T-helper 9 cell (primary cell): ENCODE measurements at places on chromosomes 3 and 15.

DNA sequence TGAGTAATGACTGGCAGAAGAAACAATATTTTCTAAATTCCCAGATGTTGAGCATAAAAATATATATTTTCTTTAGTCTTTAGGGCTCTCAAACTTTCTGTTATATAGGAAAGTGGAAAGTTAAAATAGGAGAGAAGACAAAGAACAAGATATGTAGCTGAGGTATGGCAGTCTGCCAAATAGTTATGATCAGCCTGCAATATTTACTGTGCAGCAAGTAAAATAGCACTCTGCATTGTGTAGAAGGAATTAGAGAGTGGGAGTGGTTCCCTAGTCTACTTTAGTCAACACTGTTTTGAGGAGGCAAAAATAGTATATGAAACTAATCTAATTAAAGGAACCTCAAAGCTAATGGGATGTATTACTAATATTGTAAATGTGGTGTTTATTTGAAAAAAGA is 978.1 kb upstream of the ALCAM start:
- no peak for DNase-seq

DNA sequence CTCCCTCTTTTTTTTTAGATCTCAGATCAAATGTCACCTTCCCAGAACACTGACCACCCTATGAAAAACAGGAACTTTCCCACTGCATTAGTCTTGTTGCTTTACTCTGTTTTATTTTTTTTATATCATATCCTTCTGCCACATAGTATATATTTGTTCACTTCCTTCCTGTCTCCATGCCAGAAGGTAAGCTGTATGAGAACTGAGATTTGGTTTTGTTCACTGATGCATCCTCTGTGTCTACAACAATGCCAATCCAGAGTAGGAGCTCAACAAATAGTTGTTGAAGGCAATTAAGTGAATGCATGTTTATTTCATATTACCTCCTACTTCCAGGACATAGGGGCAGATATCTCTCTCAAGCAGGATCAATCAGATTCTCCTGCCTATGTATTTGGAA is 114.4 kb downstream of the TPRG1 start:
- DNase-seq, result no peak

- DNase-seq, result no peak
Measured at GRCh38 chr3:98343647-98344507, 9.8 kb upstream of the OR5K4 start.

- DNase-seq, result no peak
Measured at GRCh38 chr15:39051626-39052322, 487.2 kb upstream of the RASGRP1 start.

DNA sequence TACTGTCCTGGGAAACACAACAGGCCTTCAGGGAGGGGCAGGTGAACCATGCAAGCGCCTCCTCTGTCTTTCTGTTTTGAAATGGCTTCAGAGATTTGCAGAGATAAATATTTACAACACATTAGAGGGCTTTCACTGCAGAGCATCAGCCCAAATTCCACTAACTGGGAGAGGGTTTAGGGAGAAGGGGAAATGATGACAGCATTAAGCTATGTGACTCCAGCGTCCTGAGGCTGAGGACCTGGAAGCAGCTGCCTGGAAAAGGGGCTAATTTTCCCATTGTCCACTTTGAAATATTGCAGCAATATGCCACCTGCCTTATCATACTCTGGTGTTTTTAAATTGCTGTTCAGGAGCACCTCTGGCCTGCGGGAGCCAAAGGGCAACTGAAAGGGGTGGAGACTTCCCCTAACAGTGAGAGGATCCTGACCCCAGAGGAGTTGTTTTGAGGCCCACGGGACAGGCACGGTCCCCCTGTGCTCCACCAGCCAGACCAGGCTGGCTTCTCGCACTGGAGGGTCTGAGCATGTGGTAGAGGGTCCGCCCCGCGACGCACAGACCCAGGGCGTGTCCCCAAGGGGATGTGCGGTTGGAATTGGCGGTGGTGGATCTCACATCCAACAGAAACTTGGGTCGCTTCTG is 110.6 kb downstream of the XXYLT1 start:
- DNase-seq, result no peak

GRCh38 chr15:62877276-62877857 is 165.2 kb upstream of the TPM1 start:
- DNase-seq, result no peak

- no peak for DNase-seq
Measured at GRCh38 chr3:87634426-87634825, 358.0 kb upstream of the POU1F1 start.

DNA sequence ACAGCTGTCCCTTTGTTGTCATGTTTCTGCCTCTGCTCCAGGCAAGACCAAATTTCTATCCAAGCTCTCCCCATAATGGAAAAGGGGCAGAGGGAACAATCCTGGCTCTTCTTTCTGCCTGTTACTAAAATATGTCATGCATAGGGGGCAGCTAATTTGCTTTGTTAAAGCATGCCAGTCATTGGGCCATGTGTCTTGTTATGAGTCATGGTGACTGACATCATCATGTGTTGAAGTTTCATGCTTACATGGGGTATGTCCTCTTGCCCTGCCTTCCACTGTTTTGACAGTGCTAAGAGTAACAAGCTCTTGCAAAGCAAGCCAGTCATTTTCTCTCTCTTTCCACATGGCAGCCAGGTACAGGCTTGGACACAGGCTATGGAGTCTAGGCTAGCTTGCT is 268.9 kb downstream of the GABRB3 start:
- no peak for DNase-seq

DNA sequence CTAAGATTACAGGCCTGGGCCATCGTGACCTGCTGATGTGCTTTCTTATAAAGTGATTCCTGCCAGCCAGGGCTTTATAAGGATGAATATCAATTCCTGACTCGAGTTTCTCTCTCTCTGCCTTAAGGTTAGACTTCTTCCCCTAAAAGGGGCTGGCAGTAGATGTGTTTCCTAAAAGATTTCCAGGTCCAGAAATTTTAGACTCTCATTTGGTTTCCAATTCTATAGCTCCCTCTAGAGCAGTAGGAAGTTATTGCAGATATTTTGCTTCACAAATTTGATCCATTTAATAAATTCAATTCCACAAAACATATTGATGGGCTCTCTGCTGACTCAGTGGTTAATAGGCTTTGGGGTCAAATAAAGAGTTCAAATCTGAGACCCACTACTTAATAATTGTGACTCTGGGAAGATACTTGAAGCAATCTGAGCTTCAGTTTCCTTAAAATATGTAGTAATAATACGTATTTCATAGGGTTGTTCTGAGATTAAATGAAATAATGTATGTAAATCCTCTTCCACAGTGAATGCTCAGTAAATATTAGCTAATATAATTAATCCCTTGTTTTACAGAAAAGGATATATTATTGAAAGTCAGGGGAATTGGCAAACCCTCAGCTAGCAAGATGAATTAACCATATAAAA is 2.1 kb downstream of the TRIM69 start:
- no peak for DNase-seq

- no peak for DNase-seq
Measured at GRCh38 chr3:138942271-138942670, 4.7 kb downstream of the FOXL2 start.

DNA sequence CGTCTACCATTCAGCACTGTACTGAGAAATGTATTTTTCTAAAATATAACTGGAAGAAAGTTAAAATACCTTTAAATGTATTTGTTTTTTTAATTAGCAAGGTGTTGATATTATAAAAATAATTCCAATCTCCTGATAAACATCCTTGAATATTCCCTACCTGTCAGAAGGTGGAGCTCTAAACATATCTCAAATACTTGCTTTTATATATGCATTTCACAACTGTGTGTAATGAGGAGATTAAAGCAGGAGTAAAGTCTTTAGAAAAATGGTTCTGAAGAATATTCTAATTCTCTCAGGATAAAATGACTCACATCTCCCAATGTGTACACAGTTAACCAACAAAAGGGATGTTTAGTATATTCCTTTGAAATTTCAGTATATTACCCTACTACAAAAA is 422.7 kb downstream of the PLCL2 start:
- DNase-seq, result no peak

DNA sequence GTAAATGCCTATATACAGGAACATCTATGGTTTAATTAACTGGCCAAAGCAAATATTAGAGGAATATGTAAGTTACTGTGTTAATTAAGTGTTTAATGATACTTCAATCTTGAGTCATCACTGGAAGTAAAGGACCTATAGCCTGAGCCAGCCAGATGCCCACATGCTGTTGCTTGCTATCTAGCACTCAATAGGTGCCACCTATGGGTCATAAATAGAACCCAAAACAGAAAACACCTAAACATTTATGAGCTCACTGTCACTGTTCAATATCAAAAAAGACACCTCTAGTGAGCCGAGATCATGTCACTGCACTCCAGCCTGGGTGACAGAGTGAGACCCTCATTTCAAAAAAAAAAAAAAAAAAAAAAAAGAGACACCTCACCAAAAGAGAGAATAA is 48.4 kb upstream of the IP6K2 start:
- no peak for DNase-seq

DNA sequence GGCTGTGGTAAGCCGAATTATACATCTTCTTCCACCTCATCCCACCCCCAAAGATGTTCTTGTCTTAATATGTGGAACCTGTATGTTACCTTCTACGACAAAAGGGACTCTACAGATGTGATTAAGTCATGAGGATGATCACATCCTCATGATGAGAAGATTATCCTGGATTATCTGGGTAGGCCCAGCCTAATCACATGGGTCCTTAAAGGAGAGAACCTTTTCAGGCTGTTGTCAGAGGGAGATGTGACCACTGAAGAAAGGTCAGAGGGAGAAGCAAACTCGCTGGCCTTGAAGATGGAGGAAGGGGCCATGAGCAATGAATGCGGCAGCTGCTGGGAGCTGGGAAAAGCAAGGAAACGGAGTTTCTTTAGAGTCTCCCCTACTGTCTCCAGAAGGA is 12.9 kb upstream of the SCG3 start:
- DNase-seq, result no peak

- DNase-seq, result no peak
Measured at GRCh38 chr15:100937171-100937570, 18.0 kb downstream of the LRRK1 start.

DNA sequence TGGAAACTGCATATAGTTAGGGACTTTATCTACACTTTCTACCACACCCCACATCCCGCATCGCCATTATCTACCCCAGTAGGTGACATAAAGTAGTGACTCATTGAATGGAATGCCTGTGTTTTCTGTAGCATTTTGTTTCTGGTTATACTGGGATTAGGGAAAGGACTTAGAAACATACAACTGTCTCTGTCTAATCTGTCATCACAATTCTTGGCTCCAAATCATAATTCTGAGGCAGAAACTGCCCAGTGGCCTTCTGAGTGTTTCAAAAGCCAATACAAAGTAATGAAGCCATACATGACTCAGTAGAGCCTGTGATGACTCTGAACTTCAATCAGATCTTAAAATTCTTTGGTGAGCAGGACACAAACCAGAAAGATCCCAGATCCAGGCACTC is 115.7 kb upstream of the CHRM5 start:
- no peak for DNase-seq

GRCh38 chr15:88627463-88627862 is 6.3 kb downstream of the AEN start:
- peak; percentile 57 for DNase-seq

- no peak for DNase-seq
Measured at GRCh38 chr15:89113296-89114024, 25.2 kb downstream of the ABHD2 start.

- DNase-seq, result no peak
Measured at GRCh38 chr3:65593780-65594752, 444.7 kb downstream of the MAGI1 start.

- no peak for DNase-seq
Measured at GRCh38 chr3:184583578-184584451, 22.2 kb downstream of the EPHB3 start.

- no peak for DNase-seq
Measured at GRCh38 chr3:27044931-27045481, 324.2 kb downstream of the NEK10 start.

GRCh38 chr15:87287156-87287555 is 969.4 kb downstream of the NTRK3 start:
- DNase-seq, result no peak

DNA sequence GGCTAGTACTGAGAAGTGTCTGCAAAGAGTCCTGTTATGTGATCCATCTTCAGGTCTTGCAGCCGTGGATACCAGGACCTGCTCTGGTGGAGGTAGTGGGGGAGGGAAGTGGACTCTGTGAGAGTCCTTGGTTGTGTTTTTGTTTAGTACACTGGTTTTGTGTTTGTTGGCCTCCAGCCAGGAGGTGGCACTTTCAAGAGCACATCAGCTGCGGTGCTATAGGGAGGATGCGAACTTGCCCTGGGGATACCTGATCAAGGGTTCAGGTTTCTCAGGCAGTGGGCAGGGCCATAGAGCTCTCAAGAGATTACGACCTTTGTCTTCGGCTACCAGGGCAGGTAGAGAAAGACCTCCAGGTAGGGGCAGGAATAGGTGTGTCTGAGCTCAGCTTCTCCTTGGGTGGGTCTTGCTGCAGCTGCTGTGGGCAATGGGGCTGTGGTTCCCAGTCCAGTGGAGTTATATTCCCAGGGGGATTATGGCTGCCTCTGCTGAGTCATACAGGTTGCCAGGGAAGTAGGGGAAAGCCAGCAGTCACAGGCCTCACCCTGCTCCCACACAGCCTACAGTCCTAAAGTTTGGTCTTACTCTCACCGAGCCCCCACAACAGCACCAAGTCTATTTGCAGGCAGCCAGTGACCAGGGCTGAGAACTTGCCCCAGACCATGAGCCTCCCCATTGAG is 132.8 kb upstream of the NPHP3 start:
- DNase-seq, result no peak

DNA sequence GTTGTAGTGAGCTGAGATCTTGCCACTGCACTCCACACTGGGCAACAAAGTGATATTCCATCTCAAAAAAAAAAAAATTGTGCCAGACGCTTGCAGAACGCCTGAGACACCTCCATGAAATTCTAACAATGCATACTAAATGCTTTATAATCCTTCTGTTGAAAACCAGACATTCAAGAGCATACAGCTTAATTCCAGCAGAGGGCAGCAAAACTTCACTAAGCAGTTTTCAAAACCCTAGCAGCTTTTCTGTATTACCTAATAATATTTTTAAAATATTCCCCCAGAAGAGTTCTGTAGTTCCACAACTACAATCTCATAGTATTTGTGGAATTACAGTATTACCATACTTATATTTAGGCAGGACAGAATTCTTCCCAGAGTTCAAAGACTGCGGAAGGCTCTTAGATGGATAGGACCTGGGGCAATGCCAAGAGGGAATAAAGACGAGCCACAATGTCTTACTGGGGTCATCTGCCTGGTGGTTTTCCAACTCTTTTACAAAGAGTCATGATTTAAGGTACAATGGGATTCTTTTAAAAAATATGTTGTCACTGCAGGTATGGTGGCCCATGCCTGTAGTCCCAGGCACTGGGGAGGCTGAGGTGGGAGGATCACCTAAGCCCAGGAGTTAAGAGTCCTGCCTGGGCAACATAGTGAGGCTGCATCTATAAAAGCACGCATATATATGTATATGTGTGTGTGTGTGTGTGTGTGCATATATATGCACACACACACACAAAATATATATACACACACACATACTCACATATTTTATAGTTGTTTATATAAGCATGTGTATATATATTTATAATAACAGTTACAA is 19.6 kb upstream of the TASOR start:
- peak; percentile 21 for DNase-seq

GRCh38 chr3:168859574-168859973 is 763.9 kb upstream of the GOLIM4 start:
- DNase-seq, result no peak
